ENCODE measurements at places on chromosomes 6 and 20.

- no peak for DNase-seq
Observed at GRCh38 chr6:45156075-45156474, 172.1 kb upstream of the RUNX2 start.

- no peak for DNase-seq
Observed at GRCh38 chr6:139338795-139339194, 35.7 kb downstream of the CITED2 start.

DNA sequence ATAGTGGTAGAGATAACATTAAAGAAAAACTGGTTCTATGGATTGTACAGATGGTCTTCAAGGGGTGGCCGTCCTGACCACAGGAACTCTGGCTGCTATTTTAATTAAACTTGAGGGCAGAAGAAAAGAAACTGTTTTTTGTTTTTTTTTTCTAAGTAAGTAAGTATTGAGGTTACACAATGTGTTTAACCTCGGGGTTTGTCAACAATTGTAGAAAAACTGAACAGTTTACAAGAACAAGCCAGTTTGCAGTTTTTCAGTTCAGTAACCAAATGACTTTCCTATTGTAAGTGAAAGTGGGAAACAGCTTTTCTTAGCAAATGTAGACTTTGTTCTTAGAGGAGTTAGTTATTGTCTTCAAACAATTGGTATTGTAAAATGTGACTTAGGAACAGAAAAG is 77.0 kb downstream of the PLCB1 start:
- DNase-seq: no peak

DNA sequence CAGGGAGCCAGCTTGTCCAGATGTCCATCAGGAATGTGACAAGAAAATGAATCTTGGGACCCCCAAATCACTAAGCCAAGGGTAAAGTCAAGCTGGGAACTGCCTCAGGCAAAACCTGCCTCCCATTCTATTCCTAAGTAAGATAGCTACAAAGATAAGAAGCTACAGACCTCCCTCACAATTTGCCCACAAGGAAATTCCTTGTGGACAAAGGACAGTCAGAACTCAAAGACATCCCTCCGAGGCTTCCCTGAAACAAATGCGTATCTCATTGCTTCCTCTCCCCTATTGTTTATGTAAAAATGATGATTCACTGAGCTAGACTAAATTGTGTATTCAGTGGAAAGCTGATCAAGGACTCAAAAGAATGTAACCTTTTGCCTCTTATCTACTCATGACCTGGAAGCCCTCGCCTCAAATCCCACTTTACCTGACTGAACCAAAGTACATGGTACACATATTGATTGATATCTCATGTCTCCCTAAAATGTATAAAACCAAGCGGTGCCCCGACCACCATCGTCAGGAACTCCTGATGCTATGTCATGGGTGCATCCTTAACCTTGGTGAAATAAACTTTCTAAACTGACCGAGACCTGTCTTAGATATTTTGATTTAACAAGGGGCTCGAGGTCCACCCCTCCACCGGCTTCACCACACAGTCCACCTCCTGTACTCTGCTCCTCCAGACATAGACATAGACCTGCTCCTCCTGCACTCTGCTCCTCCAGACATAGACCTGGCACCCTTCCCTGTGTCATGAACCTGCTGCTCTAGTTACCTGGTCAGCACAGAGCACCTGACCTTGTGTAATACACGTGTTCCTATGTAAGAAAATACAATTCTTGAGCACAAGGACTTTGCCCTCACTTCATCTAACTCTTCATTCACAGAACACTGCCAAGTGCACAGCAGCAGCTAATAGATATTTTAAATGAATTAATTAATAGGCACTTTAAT is 81.4 kb downstream of the WDR27 start:
- no peak for DNase-seq

All from T-cell (primary cell).